Eye (tissue), 1 donor: ENCODE measurements at places on chromosomes 4 and X.

GRCh38 chr4:123924536-123924935 lies 527.9 kb downstream of the SPRY1 start:
- no peak for DNase-seq

DNA sequence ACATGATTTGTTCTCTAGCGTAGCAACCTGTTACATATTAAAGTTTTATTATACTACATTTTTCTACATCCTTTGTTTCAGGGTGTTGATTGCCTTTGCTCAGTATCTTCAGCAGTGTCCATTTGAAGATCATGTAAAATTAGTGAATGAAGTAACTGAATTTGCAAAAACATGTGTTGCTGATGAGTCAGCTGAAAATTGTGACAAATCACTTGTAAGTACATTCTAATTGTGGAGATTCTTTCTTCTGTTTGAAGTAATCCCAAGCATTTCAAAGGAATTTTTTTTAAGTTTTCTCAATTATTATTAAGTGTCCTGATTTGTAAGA lies 2.4 kb downstream of the ALB start:
- DNase-seq = no peak

GRCh38 chr4:146336410-146336807 lies 122.1 kb downstream of the REELD1 start:
- no peak for DNase-seq

GRCh38 chr4:18894928-18895327 lies 873.4 kb upstream of the LCORL start:
- no peak for DNase-seq

- DNase-seq = no peak
These were observed 7.8 kb downstream of the TIGD2 start for GRCh38 chr4:89119166-89119565.

DNA sequence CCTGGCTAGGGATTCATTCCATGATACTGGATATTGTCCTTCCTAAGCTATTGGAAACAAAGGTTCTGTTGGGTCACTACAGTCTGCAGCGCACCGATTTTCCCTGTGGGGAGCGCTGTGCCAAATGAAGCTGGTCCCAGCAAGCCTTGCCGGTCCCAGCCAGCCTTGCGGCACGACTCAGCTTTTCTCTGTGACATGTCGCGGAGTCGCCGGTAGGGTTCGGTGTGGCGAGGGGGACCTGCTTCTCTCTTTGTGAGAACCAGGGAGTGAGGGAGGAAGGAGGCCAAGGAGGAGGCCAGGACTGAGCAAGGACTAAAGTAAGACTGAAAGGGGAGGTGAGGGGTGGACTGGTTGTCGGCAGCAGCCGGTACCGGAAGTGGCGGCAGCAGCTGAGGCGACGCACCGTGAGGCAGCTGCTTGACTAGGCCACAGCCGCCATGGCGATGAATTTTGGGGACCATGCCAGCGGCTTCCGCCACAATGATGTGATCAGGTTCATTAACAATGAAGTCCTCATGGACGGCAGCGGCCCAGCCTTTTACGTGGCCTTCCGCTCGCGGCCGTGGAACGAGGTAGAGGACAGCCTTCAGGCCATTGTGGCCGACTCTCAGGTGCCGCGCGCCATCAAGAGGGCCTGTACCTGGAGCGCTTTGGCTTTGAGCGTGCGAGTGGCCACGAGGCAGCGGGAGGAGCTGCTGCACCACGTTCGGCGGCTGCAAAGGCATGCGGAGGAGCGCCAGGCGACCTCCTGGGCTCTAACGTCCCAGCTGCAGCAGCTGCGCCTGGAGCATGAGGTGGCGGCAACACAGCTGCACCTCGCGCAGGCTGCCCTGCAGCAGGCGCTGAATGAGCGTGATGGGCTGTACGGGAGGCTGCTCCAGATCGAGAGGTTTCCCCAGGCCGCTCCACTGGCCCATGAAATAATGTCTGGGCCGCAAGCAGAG lies at the start of gene TEX13D:
Gene TEX13D (plus strand): TSS at position 180 of the 944 bp plus-strand sequence. CDS start 258 bp downstream, at position 438.
- DNase-seq = no peak

DNA sequence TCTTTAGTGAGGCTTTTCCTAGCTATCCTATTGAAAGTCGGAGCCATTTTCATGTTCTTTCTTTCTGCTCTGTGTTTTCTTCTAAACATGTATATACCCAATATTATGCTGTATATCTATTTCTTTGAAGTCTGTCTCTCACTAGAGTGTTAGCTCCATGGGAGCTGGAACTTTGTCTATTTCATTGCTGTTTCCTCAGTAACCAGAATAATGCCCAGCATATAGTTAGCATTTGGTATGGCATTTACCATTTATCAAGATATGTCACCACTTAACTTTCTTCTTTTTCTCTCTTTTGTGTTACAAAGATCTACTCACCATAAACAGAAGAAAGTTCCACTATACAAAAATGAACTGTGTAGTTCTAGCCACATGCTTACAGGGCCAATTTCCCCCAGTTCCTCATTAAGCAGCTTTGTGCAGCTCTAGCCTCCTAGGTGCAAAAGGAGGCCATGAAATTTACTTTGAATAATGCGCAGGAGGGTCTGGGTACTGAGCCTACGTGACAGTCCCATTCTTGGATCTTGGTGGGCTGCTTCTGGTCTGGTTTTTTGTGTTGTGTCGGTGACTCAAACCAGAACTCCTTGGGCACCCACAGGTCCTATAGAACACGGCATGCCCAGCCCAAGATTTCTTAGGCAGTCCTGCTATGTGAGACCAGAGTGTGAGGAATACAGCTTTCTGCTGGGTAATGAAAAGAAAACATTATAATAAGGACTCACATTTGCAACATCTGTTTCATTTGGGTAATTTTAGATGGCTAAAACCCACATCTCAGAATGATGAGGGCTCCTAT lies 302.3 kb upstream of the IGFBP7 start:
- no peak for DNase-seq

DNA sequence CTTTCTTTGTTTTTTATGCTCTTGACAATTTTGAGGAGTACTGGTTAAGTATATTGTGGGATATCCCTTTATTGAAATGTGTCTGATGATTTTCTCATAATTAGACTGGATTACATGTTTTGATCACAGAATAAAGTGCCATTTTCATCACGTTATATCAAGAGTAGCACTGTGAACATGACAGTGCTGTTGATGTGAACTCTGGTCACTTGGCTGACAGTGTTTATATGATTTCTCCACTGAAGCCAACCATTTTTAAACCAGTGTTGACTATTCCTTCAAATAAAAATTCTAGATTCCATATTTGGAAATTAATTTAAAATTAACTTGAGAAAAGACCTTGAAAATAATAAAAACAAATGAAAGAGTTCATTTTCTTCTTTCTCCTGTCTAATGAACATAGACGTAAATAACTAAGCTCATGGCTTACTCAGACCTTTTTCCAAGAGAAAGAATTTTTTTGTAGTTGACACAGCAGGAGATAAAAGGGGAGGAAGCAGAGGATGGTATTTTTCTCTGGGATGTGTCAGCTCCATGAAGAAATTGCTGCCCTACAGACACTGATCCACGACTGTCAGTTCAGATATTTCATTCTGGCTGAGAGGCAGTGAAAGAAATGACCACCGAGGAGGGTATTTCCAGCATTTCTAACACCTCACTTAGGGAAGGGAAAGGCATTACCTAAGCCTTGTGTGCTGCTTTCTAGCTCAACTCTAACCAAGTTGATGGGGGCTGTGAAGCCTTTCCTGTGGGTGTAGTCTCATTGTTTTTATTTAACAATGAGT lies 150.9 kb upstream of the ANK2 start:
- DNase-seq = peak; percentile 71

DNA sequence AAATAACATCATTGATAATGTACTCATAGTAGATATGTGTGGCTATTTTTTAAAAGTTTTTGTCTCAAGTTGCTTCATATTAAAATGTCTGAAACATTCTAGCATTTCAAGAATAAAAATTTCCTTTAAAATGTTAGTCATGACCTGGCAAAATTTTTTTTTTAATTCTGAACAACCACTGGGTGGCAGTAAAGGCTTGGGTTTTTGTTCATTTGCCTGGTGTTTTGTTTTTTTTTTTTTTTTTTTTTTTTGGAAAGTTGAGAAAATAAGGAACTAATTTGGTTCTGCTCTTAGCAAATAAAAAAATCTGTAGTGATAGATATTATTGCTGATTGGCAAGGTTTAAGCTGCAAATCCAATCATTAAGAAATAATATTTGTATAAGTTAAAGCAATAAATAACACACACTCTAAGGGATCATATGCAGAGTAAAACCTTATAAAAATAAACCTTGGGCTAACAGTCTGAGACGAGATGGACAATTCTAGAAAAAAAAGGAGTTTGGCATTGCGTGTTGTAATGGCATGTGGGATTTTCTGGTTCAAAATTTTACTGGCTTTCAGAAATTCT lies 81.4 kb downstream of the CEP44 start:
- peak; percentile 71 for DNase-seq

- no peak for DNase-seq
These were observed 63.5 kb downstream of the MAD2L1 start for GRCh38 chr4:120003193-120003592.

- DNase-seq = no peak
These were observed 124.7 kb upstream of the LNX1 start for GRCh38 chr4:53716011-53716410.

DNA sequence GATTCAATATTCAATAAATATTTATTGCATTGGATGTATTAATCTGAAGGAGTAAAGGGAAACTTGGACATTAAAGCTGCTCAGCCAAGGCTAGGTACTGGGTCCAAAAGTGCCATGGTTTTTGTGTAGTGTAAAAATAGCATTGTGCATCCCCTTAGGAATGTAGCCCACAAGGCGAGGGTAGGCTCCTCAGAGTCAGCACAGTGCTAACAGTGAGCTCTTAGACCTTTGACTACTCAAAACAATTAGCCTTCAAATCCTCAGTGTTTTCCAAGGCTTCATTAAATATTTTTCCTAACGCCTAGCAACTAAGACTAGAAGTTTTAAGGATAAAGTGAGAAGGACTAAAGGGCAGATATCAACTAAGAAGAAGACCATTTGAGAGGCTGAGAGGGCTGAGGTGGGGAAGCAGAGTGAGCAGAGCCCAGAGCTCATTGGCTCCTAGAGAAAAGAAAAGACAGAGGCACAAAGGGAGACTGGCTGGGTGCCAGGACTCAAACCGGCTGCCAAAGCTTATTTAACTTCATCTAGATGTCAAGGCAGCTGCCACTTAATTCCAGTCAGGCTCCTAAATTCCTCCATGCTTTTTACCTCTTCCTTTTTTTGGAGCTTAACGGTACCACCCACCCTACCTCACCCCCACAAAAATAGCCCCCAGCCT lies 17.0 kb downstream of the PRKG2 start:
- DNase-seq = peak; percentile 27

DNA sequence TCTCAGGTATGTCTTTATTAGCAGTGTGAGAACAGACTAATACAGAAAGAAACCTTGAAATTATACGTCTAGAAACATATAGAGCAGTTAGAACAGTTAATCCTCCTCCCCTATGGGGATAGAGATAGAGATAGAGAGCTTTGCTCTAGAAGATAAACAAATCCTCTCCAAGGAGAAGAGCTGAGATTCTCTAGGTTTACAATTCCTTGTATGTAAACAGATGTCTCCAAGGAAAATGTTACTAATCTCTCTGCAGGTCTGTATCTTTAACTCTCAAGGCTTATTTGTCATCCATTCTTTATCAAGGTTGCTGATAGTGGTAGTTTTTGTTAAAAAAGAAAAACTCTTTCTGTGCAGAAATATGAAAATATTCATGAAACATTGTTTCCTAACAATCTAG lies 282.1 kb upstream of the GIMD1 start:
- no peak for DNase-seq

DNA sequence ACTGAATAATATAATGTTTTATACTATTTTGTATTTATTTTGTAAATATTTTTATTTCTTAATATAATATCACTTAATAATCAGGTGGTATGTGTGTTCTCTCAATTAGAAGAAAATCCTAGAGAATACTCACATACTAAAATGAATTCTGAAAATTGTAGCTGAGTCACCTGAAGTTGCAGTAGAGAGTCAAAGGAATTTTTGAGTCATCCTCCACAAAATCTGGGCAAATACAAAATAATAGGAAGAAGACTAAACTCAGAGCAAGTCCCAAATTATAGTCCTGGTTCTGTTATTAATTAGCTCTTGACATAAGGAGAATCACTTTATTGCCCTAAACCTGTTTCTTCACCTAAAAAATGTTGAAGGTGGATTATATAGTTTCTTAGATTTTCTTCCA lies 57.8 kb downstream of the SPATA4 start:
- no peak for DNase-seq

DNA sequence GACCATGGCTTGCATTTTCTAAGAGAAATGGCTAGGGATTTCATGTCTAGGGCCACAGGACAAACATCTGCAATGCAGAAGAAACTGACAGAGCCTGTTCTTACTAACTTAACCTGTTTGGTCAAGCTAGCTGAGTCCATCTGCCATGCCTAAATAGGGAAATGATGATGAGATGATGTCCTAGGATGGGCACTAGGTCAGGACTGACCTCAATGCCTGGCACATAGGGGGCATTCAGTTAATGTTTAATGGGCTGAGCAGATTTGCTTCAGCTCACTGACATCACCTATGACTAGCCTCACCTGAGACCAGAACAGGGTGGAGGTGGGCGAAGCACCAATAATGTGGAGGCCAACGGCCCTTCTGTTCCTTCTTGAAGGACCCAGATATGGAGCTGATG lies 174.2 kb upstream of the SCML1 start:
- no peak for DNase-seq

DNA sequence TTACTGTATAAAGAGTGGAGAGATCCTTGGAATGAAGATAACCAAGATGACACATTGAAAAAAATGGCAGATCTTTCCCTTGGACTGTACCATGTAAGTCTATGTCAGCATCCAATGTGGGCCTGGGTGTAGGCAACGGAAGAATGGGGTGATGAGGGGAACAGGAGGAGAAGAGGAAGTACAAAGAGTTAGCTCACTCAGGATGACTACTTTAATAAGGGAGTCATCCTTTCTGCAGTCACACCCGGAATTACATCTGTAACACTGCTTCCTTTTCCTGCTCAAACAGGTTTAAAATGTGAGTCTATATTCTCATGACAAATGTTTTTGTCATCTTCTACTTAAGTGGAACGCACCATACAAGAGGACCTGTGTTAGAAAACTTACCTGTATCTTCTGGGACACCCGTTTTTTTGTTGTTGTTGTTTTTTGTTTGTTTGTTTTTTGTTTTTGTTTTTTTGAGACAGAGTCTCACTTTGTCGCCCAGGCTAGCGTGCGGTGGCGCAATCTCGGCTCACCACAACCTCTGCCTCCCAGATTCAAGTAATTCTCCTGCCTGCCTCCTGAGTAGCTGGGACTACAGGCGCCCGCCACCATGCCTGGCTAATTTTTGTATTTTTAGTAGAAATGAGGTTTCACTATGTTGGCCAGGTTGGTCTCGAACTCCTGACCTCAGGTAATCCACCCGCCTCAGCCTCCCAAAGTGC lies 18.0 kb downstream of the HPSE start:
- DNase-seq = no peak

- DNase-seq = no peak
These were observed 93.0 kb upstream of the MTM1 start for GRCh38 chrX:150475461-150475860.

DNA sequence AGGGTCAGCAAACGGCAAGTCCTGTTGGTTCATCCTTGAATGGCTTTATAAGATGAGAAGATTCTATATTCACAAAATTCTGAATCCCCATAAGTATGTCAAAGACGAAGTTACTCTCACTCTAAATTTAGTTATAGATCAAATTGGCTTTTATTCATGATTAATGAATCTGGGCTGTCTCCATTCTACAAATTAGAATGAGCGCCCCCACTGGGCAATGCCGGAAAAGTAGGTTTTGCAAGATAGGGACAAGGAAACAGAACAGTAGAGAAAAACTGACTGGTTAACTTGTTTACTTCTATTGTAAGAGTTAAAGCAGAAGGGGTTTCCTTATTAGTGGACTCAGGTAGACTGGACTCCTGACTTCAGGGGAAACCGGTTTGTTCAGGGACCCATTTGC lies 100.3 kb downstream of the F11 start:
- DNase-seq = no peak
